Stimulated activated CD4-positive, alpha-beta T cell treated with anti-CD3 and anti-CD28 coated beads, Interleukin-12 subunit alpha, Interleukin-12 subunit beta, amount 100 ng/mL, for 48 hours (primary cell): ENCODE measurements at places on chromosomes 2 and 18.

- no peak for DNase-seq
Observed at GRCh38 chr2:236195726-236196125, 27.5 kb upstream of the GBX2 start.

DNA sequence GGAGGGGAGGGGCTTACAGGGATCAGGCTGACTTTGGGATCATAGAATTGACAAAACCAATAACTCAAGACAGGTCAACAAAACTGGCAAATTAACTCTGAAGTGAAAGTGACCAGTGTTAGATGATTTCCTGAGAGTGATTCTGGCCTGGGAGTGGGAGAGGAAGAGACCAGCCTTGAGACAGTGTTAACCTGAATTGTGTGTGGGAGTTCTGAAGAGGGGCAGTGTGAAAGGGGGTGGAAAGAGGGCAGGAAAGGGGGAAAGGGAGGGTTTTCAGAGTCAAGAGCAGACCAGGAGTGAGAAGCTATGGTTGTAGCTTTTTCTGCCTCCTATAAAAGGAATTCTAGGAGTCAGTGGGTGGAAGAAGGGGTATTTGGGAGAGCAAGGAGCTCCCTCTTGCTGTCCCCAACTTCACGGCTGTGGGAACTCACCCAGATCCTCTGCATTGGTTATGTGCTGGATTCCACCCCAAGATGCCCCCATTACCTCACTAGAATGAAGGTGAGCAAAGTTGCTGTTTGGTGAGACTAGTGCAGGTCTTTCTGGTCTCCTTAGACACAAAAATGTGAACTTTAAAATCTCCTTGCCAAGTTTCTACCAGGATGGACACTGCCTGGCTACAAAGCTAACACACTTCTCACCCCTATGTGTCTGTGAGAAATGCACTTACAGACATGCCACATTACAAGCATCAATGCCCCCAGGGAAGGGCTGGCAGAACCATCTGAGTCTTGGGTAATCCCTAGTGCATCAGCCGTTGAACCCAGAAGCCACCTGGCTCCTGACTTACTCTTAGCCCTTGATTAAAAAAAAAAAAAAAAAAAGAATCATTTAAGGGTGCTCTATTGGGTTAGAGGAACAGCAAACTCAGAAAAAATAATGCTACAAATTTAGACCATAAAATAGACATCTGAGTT lies 61.6 kb downstream of the BMP10 start:
- no peak for DNase-seq

DNA sequence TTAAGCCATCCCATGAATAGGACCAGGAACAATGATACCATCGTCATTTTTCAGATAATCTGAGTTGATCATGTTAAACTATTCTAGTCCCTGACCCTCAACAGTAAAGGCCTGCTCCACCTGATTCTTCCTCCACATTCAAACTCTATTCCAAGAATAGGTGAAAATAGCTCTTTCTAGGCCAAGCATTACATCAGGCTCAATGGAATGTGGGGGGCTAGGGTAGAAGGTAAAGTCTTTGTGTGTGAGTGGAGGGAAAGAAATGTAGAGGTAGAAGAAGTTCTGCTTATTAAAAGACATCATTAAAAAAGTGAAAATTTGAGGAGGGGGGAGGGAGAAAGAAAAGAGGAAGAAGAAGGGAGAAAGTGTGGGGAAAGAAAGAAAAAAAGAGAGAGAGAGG lies 653.3 kb upstream of the PKDCC start:
- no peak for DNase-seq

DNA sequence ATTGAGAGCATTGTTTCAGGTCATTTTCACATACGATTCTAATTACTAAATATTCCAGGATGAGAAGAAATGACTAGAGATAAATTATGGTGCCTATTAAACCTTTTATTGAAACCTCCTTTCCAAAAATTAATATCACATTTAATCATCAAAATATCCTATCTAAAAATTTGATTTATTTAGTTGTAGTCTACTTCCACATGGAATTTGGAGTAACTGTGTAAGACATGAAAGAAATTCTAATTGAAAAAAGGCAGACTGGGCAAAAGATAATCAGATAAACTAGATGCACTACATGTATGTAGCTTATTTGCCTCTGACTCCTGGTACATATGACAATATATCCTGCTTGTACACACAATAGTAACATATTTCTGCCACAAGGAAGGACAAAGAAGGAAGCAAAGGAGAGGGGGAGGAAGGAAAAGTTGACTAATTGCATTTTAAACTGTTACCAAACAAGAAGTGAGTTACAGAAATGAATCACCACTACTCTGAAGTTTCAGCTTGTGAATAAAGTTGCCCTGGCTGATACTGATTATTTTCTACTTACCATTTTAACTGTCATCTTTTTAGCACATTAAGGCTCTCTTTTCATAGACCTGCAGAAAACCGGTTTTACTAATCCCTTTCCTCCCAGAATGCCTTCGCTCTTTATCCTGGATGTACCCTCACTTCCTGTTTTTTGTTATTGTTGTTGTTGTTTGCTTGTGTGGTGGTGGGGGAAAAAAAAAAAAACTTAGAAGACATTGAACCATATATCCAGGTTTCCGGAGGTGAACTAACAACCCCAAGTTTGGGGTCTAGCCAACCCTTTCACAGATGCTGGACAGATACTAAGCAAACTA lies 28.4 kb downstream of the NRXN1 start:
- no peak for DNase-seq

DNA sequence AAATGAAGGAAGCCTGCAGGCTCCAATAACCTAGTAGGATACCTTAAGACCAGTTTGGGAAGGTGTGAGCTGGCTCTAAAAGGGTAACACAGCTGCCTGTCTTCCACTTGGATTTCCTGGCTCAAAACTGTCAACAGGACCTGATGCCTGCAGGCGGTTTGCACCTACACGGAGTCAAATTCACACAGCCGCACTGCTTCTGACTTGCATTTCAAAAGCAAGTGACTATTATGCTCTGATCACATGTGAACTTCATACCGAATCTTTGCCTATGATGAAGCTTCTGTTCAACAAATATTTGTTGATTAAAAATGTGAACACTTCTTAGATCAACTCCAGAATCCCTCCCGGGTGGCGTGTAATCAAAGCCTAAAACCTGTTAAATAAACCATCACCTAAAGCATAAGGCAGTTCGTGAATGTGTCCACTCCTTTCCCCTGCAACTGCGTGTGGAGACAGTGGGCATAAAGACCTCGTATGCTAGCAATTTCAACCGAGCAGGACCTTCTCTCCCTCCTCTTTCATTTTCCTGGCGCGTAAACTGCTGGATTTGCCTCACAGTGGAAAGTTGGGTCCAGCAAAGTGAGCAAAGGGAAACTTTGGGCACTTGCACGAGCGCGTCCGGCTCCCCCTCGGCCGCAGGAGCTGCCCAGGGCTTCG lies 784 bp downstream of the CRACDL start:
- DNase-seq = no peak

- DNase-seq = no peak
Observed at GRCh38 chr2:215031321-215031720, 107.1 kb downstream of the ABCA12 start.

DNA sequence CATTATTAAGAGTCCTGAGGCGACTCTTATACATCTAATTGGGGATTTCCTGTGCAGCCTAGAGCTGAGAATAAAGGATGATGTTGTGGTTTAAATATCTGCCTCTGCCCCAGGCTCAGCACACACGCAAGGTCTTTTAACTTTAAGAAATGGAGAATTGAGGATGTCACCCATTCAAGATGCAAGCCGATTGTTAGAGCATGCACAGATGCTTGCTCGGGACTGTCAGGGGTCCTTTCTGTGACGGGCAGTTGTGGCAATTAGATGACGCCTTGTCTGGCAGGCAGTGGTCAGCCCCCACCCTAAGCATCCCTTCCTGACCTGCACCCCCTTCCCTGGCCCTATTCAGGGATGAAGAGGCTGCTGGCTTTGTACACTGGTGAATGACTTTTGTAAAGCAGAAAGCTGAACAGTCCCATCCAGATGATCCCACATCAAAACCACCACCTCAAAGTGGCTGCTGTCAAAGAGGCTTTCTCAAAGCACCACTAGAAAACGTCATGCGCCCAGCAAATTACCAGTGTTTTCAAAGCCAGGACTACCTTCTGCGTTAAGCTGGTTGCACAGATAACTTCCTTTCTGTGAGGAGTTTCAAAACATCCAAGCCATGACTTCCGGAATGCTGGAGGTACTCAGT lies 23.7 kb downstream of the FAM178B start:
- DNase-seq = peak; percentile 37

GRCh38 chr18:57915248-57915647 lies 112.1 kb upstream of the ATP8B1 start:
- DNase-seq = no peak

GRCh38 chr2:45105050-45105582 lies 95.9 kb upstream of the SIX2 start:
- no peak for DNase-seq

DNA sequence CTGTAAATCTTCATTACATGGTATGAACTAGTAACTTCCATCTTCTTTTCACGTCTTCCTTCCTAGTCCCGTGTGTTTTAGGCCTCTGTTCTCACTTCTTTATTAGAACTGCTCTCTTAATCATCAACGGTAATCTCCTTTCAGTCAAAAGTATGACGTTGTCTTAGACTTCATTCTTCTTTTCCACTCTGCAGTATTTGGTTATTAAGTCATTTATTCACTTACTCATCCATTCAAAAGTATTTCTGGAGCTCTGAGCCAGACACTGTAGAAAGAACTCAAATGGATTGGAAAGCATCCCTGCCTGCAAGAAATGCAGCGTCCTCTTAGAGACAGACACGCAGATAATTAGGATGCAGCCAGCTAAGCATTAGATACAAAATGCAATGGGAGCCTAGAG lies 494.6 kb upstream of the NRP2 start:
- no peak for DNase-seq

DNA sequence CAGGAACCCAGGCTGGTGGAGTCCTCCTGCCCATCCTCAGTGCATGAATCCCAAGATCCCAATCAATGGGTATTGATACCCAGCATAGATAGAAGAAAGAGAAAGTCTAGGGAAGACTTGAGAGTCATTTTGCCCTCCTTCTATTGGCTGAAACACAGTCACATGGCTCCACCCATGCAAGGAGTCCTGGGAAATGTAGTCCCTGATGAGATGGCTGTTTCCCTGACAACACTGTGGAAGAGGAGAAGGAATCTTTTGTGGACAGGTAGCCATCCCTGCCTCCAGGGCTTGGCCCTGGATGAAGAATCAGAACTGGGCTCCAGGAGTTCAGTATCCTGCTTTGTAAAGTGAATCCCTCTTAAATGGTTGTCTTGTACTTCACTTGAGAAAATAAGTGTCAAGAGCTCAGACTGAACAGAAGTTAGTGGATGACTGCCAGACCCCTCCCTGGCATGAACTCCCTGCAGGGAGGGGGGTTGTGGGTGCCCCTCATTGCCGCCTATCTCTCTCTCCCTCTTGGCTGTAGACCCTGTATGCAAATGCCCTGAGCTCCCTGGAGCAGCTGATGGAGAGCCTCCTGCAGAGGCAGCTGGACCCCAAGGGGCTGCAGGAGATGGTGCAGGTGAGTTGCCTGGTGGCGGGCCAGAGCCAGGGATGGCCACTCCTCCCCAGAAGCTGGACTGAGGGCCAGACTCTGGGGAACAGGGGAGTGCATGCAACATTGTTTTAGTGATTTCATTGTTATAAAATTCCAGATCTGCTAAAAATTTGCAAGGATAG lies 36.1 kb downstream of the MROH2A start:
- DNase-seq = no peak

GRCh38 chr2:20616341-20616871 lies 34.5 kb downstream of the HS1BP3 start:
- no peak for DNase-seq

GRCh38 chr2:191617575-191617974 lies 60.4 kb upstream of the NABP1 start:
- peak; percentile 47 for DNase-seq

- DNase-seq = no peak
Observed at GRCh38 chr2:239781454-239781853, 243.7 kb downstream of the NDUFA10 start.

- no peak for DNase-seq
Observed at GRCh38 chr2:222792001-222792611, 68.7 kb upstream of the ACSL3 start.

DNA sequence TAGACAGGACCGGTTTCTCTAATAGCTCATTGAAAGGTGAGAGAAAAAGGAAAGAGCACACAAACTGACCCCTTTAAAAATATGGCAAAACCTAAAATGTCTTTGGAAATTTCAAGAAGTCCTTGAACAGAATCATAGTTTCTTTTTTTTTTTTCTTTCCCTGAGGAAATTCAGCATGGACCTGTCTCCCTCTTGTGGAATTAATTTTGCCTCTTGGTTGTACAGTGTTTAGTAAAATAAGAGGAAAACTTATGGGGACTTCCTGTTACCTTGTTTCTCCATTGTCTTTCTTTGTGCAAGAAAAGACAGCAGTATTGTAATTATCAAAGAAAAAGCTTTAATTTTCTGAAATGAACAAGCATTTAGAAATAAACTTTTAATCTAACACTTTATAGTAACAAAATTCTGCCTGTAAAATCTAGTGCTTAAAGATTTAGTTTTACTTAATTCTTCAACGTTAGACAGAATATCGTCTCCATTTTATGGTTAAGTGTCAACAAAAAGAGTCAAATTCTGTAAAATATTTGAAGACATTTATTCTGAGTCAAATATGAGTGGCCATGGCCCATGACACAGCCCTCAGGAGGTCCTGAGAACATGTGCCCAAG lies 176.3 kb upstream of the NABP1 start:
- no peak for DNase-seq

DNA sequence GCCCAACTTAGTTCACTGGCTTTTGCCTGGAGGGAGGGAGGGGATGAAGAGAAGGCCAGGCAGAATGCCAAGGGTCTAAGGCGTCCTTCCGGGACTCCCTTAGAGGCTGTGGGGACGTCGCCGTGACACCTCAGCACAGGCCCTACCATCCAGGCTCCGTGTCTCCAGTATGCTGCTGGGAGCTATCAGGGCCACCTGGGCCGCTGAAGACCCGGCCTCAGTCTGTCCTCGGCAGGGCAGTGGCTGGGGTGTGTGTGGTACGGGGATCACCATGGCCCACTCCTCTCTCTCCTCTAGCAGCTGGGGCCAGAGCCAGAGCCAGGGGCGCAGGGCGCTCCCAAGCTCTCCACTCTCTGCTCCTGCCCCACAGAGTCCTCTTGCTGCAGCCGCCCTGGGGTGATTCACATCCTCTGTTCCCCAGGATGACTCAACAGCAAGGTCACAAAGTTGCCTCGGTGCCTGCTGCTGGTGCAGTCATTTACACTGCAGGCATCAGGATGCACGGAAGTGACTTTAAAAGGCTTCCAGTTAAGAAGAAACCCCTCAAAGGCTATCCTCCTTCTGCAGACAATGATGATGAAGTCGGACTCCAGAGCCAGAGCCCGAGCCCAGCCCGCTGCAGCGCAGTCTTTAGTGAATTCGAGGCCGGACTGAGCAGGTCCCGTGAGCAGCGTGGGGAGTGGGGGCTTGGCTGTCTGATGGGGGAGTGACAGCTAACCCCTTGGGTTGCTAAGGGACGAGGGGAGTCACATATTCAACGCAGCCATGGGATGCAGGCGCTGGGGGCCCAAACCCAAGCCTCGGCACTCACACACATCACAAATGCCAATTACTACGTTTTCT lies 31.9 kb downstream of the SNORC start:
- peak; percentile 25 for DNase-seq

- no peak for DNase-seq
Observed at GRCh38 chr2:204340511-204340910, 204.8 kb upstream of the PARD3B start.
